ENCODE measurements at places on chromosomes 11 and 22. TPM values are rescaled to one million over a fixed set of nuclear protein-coding genes. Genes with fewer than 3 reads are reported as not detected.

DNA sequence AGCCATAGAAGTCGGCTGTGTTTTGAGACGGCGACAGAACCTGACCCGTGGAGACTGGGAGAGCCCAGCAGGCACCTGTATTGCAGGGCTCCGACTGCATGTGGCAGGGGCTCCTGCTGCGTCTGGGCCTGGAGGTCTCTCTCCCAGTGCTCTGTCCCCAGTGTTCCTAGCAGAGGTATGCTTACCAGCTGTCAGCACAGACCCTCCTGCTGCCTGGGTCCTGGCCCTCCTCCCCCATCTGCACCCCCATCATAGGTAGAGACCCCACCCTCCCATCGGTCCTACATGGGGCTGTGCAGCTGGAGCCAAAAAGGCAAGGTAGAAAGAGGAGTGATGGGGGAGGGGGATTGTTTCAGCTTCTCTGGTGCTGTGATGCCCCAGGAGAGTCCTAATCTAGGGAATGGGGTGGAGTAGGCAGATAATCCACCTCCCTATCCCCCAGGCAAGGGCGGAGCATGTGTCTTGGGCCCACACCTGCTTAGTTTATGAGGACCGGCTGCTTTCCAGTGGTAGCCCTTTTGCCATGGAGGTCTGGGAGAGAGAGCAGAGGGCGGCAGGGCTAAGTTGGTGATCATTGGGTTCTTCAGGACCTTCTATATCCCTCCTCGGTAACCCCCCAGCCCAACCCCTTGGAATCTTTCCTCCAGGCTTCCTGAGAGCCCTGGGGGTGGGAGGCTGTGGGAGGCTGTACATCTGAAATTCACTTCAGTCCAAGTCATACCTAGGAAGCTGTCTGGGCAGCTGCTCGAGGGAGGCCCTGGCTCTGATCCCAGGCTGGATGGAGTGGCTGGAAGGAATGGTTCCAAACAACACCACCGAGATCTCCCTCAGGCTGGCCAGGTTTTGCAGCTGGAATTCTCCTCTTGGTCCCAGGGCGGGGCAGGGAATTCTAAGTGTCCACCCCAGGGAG, 5.3 kb downstream of the SLC7A4 start:
- DNase-seq = no peak

DNA sequence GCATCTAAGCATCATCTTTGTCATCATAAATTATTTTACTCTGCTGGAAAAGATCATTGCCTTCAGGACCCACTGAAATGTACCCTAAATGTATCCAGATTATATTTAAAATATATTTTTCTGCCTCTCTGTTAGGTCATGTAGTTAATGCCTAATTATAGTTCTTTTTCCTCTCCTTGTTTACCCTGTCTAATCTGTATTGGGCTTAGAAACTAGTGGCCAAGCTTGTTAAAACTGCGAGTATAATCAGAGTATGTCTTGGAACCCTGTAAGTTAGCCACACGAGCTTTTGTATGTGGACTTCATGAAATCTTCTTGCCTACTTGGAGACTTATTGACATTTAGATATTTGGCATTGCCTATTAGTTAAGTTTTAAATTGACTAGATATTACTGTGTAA, 55.6 kb downstream of the ARFGAP2 start:
- no peak for DNase-seq

DNA sequence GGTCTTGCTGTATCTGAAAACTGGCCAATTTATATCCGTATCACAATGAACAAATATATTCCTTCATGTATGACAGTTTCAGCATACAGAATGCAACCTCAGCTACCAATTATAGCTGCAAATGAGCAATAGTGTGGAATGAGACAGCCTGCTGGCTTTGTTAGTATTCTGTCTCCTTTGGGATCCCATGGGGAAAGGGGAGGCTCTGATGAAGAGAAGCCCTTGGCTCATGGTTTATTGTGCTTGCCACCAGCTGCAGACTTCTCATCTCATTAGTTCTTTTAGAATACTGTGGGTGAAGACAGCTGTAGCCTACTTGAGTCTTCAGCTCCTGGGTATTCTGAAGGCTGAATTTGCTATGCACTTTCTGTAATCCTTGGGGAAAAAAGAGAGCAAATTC, 42.4 kb downstream of the PITPNB start:
- DNase-seq = no peak

GRCh38 chr22:27637604-27638003, 164.0 kb downstream of the MN1 start:
- no peak for DNase-seq

- DNase-seq = peak; percentile 46
These were observed 22.2 kb downstream of the TREH start for GRCh38 chr11:118657238-118657637.

- DNase-seq = no peak
These were observed 60.0 kb downstream of the SPECC1L start for GRCh38 chr22:24330636-24331035.

DNA sequence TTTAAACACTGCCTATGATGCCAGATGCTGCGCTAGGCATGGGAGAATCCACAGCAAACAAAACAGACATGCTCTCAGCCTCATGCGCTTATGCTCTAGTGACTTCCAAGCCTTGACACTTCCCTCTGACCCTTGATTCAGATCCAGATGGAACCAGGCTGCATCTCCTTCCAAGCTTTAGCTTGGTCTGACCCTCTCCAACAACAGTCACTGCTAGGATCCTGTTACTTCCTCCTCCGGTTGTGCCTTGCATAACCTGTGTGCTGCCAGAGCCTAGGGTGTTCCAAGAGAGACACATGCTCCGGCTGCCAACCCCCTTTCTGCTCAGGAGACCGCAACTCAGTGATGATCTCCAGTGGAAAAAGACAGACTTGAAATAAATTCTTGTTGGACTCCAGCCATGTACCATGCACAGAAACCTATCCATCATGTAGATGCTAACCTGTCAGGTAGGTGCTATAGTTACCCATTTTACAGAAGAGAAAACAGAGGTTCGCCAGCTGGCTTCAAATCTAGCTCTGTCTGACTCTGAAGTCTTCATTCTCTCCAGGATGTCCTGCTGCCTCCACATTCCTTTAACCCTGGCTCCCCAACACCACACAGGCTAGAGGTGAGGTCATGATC, 136.3 kb upstream of the TEAD1 start:
- DNase-seq = peak; percentile 28

The CYB5R2 gene
- total RNA-seq = 0.98 TPM

The JHY gene
- 0.59 TPM for total RNA-seq

The ACR gene
- not detected for total RNA-seq

The TCN1 gene
- not detected for total RNA-seq

The RAB6A gene
- 92.0 TPM for total RNA-seq

All from natural killer cell treated with Interleukin-12 subunit alpha and Interleukin-12 subunit beta and Interleukin-15 and Interleukin-18, amount 100 ng/mL, for 72 hours (primary cell).